GM20000 (cell line): ENCODE measurements at places on chromosomes 7 and 10.

DNA sequence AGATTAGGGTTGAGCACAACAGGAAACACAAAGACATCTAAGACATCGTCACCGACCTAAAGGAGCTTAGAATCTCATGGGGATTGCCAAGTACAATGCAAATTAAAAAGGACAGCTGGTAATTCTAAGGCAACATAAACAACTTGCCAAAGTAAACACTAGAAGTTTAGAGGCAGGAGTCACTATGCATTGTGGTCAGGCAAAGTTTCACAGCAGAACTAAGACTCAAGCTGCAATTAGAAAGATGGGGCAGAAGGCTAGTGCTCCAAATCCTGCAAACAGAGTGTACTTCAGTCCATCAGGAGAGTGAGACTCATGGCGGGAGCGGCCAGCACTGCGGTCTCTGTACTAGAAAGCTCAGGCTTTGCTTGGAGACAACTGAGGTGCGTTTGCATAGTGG is 52.7 kb downstream of the HIPK2 start:
- DNase-seq = peak; percentile 39

DNA sequence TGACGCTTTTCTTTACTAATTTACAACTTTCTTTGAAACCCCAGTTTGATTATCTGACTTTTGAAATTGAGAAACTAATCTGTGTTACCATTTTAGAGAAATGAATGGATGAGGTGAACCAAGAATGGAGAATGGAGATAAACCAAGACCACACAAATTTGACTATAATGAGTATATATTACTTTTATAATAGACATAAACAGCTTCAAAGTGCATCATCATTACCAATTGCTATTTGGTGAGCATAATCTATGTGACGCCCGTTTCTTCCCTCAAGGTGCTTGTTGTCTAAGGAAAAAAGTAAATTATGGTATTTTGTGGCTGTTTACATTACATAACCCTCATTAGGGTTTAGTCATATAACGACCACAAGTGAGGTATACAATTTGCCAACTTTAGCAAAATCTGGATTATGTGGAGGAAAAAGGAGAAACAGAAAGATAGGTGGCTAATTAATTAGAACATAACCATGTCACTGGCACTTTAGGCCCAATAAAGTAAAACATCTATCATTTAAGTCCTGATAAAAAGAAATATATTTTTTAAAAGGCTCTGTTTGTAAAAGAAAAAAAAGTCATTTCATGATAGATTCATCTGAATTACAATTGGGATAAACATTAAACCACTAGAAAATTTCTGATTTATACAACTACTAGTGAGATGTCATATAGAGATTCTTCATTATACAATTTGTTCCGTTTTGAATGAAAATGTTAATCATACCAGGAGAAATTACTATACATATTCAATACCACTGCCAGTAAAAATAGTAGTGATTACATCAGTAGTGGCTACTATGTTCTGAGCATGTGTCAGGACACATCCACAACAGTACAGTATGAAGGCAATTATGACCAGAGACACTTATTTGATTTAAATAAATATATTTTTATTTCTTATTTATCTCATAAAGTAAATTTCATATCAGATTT is 118.2 kb upstream of the FAM133B start:
- DNase-seq = no peak

DNA sequence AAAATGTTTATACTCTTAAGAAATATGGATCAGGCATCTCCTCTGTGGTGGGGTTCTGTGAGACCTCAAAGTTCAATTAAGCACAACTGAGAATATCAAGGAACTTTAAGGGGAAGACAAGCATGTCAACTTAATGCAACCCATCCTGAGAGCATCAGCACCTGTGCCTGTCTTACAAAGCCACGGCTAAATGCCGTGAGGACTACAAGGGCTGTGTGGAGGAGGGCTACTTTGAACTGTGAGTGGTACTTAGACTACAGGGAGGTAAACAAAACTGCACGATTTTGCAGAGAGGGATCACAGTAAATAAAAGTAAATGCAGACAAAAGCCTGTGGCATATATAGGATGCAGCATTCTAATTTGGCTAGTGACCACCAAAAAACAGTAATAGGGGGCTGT is 139.1 kb downstream of the ATE1 start:
- no peak for DNase-seq

DNA sequence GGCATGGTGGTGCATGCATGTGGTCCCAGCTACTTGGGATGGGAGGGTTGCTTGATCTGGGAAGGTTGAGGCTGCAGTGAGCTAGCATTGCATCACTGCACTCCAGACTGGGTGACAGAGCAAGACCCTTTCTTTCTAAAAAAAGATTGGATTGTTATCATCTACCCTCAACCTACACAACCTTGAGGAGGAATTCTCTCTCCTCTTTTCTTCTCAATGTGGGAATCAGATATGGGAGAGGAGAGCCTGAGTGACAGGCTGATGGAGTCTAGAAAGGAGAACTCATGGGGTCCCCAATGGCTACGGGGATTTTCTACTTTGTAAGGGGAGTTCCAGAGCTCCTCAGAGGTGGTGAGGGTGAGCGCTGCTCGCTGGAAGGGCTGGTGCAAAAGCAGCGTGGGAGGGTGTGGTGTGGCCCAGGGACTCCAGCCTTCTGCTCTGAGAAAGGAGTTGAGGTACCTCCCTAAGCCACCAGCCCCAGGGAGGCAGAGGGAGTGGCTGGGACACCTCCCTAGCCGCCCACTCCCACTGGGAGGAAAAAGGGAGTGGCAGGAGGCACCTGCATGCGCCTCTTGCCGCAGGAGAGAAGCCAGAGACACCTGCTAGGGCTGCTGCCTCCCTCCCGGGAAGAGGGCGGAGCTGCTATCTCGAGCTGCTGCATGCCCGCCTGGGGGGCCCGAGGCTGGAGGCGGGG is 48.4 kb downstream of the GATA3 start:
- peak; percentile 53 for DNase-seq

GRCh38 chr7:98934267-98934666 is 55.9 kb downstream of the TRRAP start:
- DNase-seq = no peak

GRCh38 chr10:103547391-103547946 is 54.0 kb downstream of the NEURL1 start:
- DNase-seq = peak; percentile 3

- DNase-seq = no peak
These were observed 157.4 kb downstream of the EVX1 start for GRCh38 chr7:27399791-27400567.
